NCI-H2107 (cell line): ENCODE measurements at places on chromosomes 3 and 15.

- no peak for DNase-seq
Measured at GRCh38 chr3:113213896-113214587, 2.7 kb downstream of the BOC start.

DNA sequence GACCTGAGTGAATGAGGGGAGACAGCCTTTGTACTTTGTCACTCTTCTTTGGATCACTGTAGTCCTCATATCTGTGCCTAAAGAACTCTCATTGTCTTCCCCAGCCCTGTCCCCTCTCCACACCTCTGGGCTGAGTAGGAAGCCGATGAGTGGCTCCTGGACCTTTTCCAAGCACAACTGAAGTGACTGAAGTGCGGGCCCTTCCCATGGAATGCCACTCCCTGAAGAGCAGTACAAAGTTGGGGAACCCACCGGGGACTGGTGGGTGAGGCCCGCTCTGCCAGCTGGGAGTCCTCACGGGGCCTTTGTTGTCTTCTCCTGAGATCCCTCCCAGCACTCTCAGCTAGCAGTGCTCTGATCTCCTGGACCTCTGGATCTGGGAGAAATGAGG is 90.1 kb downstream of the AAGAB start:
- DNase-seq = no peak

- no peak for DNase-seq
Measured at GRCh38 chr3:4772171-4772804, 206.9 kb upstream of the BHLHE40 start.

DNA sequence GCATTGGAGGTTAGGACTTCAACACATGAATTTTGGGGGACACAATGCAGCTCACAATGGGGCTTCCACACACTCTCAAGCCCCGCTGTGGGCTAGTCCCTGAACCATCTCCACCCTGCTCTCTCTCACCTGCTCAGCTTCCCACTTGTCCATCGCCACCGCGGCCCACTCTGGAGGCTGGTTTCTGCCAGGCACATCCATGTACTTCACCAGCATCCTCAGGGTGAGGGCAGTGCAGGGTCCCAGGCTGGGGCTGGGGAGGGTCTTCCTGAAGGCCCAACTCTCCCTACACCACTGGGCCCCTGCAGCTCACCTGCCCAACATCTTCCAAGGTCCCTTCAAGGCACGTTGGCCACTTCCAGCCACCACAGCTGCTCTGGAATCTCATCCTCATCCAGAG is 46.4 kb downstream of the KLF15 start:
- no peak for DNase-seq

- DNase-seq = no peak
Measured at GRCh38 chr3:29067007-29067406, 213.9 kb upstream of the RBMS3 start.

GRCh38 chr3:189776149-189776824 is 145.1 kb downstream of the TP63 start:
- DNase-seq = no peak

GRCh38 chr15:57611938-57612337 is 20.2 kb downstream of the MYZAP start:
- no peak for DNase-seq

DNA sequence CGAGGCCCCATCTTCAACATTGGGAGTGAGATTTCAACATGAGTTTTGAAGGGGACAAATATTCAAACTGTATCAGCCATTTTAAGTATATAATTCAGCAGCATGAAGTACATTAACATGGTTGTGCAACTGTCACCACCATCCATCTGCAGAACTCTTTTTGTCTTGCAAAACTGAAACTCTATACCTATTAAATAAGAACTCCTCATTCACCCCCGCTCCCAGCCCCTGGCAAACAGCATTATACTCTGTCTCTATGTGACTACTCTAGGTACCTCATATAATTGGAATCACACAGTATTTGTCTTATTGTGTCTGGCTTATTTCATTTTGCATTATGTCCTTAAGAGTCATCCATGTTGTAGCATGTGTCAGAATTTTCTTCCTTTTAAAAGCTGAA is 110.1 kb downstream of the MAP2K5 start:
- DNase-seq = no peak

DNA sequence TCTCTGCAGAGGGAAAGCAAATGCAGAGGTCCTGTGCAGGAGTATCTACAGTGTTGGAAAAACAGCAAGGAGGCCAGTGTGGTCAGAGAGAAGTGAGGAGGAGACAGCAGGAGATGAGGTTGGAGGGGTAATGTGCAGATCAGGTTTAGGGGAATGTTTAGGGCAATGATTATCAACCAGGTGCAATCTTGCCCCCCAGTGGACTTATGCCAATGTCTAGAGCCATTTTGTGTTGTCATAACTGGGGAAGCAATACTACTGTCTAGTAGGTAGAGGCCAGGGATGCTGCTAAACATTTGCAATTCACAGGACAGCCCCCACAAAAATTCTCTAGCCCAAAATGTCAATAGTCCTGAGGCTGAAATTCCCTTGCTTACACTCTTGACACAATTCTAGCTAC is 13.1 kb downstream of the CCDC191 start:
- no peak for DNase-seq

GRCh38 chr3:190862209-190863118 is at the start of gene GMNC:
TSS of gene GMNC (minus strand) at chr3:190862694. CDS start at chr3:190862615, 79 bp downstream.
- no peak for DNase-seq

DNA sequence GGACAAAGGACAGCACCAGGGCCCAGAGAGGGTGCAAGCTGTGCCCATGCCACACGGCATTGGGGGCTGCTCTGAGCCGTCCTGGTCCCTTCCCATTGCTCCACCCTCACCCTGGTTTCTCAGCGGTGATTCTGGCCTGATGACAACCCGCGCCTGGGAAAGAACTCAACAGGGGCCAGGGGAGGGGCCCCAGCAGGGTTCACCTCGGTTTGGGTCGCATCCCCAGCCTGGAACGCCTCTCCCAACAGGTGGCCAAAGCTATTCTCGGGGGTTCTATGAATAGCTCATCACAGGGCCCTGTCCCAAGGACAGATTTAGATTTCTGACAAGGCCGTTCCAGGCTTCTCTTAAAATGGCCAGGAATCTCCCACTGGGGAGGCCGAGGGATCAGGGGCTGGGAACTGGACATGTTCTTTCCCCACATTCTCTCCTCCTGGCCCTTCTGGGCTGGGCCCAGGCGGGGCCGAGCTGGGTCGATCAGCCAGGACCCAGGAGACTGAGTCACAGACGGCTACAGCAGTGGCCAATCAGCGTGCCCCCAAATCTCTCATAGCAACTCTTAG is 17.9 kb downstream of the GRIP2 start:
- no peak for DNase-seq
